NCI-H524 treated with DMSO at 0.1 percent for 48 hours (cell line): ENCODE measurements at places on chromosomes 12 and 14.

DNA sequence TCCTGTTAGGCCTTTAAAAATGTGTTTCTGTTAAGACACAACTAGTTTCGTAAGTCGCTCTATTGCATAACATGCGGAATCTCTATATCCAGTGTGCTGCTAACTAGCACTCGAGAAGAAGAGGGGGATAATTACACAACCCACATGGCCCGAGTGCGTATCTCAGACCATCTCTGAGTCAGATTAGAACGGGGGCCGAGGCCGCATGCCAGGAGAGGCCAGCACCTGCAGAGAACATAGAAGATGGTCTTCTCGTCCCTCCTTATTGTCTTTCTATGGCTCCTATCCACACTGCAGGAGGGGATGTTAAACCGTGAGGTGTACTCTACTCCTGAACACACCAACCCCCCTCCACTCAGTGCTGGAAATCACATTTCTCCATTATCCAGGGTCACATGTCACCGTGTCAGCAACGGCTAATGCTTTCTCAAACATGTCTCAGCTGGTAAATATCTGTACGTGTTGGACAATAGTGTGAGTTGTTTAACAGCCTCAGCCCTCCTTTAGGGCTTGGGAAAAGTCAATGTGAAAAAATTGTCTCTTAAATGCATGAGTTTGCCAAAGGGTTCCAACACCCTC lies 56.3 kb downstream of the CCDC88C start:
- no peak for DNase-seq

DNA sequence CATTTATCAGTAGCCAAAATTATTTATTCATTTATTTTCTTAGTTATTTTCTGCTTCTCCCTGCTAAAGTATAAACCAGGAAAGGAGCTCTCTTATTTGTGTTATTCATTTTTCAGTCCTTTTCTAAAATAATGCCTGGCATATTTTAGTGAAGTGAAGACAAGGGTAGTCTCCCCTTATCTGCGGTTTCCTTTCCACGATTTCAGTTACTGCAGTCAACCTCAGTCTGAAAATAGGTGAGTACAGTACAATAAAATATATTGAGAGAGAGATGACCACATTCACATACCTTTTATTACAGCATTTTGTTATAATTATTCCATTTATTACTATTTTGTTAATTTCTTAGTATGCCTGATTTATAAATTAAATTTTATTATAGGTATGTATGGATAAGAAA lies 57.6 kb downstream of the GPR137C start:
- no peak for DNase-seq

- DNase-seq = no peak
These were observed 150.1 kb upstream of the FSCB start for GRCh38 chr14:44657203-44657602.

- DNase-seq = no peak
These were observed 399.9 kb upstream of the RGS6 start for GRCh38 chr14:71532344-71532743.

DNA sequence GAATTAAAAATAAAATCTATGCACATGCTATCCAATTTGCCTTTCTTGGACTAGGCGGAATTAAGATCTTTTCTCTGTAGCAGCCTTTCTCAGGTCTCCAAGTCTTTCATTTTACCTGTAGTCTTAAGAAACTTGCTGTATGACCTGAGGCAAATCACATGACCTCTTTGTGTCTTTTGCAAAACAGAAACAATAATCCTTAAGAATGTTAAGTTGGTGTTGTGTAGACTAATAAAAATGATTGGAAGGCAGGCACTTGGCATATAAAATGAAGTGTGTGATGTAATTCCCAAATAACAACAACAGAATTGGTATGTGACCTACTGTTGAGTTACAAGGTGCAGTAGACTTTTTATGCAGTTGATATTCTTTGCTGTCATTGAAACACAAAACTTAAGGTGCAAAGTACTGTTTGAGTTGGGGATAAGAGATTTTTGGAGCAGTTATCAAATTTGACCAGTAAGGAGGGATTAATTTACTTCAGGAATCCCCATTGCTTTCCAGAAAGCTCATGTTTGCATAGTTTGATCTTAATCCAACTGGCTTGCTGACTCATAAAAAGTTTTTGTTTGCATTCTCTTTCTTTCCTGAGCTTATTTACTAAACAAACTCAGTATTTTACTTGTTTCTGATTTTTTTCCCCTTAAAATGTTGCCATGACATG lies 51.4 kb downstream of the SUSD6 start:
- no peak for DNase-seq

- no peak for DNase-seq
These were observed 46.7 kb downstream of the GXYLT1 start for GRCh38 chr12:42097971-42098370.

GRCh38 chr12:39752482-39753137 lies 133.0 kb upstream of the ABCD2 start:
- no peak for DNase-seq

DNA sequence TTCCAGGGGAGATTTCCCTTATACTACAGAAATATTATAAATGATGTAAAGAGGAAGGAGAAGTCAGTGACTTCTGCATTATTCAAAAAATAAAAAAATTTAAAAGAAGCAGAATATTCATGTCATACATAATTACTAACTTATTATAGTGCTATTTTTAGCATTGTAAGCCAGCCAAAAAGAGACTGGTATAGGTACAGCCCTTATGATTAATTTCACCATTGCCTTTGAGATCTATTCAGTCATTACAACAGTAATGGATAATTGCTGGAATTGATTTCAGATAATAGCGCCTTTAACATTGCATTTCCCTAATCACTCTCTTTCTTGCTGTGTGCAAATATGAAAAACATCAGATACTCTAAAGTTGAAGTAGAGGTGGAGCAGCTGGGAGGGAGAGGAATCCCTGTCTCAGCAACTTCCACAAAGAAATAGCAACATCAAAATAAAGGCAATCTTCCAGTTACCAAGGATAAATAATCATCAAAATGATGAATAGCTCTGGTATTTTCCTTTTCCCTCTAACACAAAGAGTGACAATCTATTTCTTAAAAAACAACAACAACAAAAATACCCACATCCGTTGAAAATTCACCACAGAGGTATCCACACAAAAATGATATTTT lies 71.8 kb upstream of the OVCH1 start:
- DNase-seq = no peak

- no peak for DNase-seq
These were observed 9.6 kb downstream of the OR6S1 start for GRCh38 chr14:20631880-20632389.

DNA sequence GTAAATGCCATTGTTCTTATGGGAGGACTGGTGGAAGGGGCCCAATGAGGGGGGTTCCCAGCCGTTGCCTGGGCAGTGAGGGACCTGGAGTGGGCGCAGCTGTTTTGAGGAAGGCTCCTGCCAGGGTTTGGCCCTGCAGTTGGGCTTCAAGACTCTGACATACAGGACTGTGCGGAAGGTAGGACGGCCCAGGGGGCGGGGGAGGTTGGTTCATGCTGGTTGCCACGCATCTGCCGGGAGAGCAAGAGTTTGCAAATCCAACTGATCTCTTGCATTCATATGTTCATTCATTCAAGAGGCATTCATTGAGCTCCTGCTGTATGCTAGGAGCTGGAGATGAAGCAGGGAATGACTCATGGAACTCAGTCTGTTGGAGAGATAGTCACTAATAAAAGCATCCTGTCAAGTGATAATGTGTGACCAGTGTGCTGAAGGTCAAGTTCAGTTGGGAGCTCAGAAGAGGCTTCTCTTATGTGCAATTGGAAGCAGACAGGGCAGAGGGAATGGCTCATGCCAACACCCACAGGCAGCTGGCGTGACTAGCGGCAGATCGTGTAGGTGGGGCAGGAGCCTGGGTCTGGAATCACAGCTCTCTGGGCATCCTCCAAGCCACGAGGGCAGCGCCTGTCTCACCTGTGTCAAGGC lies 7.8 kb downstream of the SH2B3 start:
- no peak for DNase-seq

DNA sequence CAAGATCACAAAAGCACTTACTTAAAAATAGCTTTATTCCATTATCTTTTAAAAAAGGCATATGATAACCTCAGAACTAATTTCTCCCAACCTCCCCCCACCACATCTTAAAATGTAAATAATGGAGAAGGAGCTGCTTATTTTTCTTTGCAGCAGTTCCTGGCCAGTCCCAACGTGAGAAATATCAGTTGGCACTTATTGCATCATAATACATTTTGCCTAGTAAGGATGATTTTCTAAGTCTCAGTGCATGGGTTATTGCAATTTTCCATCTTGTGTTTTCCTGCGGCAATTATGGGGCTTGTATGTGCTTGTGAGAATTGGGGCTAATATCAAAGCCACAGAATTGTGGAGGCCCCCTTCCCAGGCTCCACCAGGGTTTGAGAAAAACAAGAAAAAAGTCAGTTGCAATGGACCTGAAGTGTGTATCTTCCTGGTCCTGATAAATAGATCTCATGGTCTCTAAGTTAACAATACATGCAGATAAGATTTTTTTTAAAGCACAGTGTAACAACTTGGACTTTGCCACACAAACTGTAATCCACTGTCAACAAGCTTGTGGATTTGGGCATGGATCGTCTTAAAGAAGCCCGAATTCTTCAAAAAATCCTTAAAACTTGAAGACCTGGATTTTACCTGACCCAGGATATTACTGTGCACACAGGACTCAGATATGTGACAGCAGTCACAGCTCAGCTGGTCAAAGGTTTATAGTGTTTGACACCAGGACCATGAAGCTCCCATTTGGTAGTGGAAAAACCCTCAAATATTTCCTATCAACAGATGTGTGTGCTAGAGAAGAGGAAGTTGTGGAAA lies 2.8 kb upstream of the WSB2 start:
- no peak for DNase-seq

DNA sequence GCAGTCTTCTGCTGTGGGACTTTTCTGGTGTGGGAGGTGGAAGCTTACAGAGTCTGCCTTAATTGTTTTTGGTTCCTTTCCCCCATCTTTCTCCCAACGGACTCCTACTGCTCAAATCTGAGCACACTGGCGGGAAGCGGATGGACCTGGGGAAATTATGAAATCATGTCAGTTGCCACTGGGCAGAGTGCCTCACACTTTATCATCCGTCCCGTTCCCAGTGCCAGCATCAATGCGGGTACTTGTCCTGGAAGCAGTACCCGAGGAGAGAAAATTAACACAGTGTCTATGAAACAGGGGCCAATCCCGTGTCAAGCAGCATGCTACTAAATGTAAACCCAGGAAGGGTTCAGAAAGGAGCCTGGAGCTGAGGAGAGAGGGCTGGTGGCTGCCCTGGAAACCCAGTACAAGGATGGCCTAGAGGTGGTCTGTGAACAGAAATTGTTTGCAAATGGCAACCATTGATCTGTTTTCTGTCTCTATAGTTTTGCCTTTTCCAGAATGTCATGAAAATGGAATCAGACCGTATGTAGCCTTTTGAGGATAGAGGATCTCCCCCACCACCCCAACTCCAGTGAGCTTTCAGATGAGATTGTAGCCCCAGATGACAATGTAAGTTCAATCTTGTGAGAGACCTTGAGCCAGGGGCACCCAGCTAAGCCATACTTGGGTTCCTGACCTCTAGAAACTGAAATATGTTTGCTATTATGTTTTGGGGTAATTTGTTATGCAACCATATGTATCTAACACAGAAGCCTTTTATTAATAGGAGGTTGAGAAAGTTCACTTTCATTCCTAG lies 908 bp upstream of the CDKL1 start:
- DNase-seq = no peak
